CD4-positive, alpha-beta T cell treated with Interleukin-15 for 1 hour (primary cell): ENCODE measurements at places on chromosomes 16 and 17.

GRCh38 chr17:78329263-78330059, 30.4 kb downstream of the SOCS3 start:
- DNase-seq = peak; percentile 76

GRCh38 chr17:11944587-11944986, 52.7 kb downstream of the ZNF18 start:
- no peak for DNase-seq

DNA sequence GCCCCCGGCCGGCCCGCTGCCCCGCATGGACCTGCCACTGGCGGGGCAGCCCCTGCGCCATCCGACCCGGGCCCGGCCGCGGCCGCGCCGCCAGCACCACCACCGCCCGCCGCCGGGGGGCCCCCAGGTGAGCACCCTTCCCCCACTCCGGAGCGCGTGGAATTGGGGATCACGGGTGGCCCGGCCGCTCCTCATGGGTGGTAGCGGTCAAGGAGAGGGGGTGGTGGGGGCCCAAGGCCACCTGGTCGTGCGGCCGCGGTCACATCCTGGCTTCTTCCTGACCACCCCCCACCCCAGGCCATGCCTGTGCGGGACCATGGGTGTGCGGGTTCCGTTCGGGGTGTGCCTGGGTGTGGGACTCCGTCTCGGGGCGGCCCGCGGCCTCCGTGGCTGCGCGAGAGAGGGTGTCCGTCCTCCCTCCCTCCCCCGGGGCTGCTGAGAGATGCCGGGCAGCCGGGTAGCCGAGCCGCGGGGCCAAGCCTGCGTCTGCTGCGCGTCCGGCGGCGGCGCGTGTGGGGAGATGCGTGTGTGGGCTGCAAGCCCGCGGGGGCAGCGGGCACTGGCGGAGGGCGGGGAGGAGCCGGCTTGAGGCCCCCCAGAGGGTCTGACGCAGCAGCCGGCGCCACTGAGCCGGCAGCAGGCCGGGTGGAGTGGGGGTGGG, 6.8 kb downstream of the ACD start:
- DNase-seq = no peak

DNA sequence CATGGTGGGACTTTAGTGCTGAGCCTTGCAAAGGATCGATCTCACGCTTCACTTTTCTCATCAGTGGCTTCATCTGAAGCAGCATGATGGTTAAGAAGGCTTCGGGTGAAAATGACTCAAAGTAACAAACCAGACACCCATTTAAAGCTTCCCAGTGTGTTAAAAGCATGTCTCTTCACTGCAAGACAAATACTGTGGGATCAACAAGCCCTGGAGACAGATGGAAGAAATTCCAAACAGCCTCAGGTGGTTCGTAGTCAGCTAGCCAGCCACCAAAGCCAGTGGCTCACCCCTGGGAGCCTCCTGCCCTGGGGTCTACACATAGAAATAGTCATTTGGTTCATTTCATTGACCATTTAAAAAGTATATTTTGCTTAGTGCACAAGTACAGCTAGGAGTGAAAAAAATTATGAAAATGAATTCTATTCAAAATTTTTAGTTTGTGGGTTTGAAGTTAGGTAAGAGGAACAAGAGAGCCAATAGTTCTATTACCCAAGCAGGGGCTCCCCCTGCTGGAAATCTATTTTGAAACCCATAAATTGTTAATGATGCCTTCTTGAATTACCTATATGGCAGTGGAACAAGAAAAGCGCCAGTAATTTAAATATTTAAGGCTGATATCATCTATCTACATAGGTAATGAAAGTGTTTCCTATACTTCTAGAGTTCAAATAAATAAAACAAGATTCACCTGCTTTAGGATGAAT, 51.6 kb downstream of the PMP22 start:
- DNase-seq = no peak

- no peak for DNase-seq
Measured at GRCh38 chr17:27597783-27598320, 33.1 kb upstream of the LGALS9 start.

DNA sequence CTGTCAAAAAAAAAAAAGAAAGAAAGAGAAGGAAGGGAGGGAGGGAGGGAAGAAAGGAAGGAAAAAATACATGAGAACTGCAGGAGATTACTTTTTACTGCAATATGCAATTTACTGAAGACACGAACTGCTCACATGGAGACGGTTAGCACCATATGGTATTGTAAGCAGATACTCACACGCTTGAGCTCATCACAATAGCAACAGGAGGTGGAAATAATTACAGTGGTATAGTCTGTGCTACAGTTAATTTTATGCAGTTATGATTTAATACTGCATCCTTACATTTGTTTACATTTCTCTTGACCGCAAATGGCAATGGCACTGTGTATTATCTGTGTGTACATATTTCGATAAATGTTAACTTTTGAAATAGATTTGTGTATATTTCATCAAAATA, 21.4 kb upstream of the SLC46A1 start:
- DNase-seq = no peak

GRCh38 chr17:41793784-41794539, 7.5 kb upstream of the JUP start:
- DNase-seq = no peak

DNA sequence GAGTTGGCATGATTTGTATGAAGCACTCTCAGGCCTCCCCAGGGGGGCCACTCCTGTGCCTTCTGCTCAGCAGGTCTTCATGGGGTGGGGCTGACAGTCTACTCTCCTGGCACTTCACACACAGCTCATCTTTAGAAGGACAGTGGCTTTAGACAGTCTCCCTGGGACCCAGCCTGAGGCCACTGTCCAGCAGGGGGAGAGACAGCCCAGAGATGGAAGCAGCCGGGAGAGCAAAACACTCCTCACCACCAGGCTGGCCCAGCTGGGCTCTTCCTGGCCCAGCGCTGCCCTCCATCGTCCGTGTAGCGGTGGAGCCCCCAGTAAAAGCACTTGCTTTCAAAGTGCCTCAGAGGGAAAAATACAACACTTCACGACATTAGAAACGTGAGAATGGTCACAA, 62.0 kb upstream of the CRHR1 start:
- DNase-seq = no peak

GRCh38 chr17:81578561-81579225, 26.5 kb upstream of the FAAP100 start:
- DNase-seq = no peak

DNA sequence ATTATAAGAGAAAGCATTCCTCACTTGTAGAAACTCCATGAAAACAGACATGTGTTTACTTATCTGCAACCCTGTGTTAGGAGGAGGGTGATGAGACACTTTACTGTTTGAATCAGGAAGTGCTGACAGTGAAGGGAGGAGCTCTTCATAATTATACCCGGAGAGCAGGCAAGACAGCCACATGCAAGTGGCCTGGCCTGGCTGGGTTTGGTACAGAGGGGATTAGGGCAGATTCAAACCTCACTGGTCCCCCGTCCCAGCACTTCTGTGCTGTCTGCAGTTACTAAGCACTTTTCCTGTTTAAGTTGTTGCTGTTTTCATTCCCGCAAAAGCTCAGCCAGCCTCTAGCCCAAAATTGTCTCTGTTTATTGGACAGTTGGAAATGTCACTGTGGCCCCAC, 78.5 kb downstream of the WWOX start:
- no peak for DNase-seq

DNA sequence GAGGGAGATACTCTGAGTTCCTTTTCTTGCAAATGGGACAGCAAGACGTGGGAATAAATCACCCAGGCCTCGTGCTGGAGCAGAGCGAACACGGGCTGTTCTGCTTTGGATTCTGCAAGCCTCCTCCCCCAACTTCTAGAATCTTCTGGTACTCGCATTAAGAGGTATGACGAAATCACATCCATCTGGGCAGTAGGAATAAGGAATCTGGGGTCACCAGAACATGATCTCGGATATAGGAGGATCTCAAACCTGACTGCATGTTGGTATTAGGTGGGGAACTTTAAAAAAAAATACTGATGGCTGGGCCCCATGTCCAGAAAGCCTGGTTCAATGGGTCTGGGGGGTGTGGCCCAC, 49.8 kb upstream of the USP7 start:
- DNase-seq = no peak

GRCh38 chr16:67868290-67868689, 4.6 kb upstream of the EDC4 start:
- no peak for DNase-seq

GRCh38 chr17:4854111-4854681, 21.1 kb downstream of the MINK1 start:
- no peak for DNase-seq

DNA sequence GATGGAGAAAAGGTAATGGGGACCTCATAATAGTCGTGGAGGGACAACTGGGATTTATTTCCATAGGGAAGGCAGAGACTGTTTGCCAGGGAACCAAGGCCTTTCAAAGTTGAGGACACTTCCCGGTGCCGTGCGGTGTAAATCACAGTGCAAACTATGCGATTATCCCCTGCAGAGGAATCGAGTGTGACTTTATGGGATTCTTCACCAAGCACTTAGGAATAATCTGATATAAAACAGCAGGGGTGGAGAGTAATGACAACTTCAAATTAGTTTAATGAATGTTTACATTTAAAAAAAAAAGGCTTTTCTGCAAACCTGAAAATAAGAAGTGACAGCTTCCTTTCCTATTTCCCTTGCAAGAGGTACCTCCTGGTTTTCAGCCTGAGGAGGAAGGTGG, 538.2 kb downstream of the MAF start:
- no peak for DNase-seq

DNA sequence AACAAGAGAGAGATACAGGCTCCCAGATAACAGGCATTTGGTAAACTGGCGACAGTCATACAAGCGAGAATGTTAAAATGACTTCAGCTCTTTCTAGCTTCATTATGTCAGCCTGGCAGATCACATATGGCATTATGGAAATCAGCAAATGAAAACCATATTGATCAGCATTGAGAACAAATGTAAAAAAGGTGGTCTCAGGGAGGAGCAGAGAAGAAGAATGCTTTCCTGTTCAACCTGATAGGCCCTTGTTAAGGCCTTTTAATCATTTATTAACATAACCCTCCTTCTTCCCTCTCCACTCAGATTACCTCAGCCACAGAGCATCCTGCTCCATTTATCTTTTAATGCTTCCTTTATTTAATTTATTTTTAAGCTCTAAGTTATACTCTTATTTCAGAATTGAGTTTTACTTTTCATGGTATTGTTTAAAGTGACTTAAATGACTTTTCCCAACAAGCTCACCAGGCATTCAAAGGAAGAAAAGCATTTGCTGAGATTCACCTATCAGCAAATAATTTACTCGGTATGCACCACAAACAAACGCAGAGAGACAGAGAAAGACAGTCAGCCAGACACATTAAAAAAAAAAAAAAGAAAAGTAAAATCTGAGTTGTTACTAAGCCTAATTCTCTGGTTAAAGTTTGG, 243.9 kb upstream of the TBX2 start:
- no peak for DNase-seq
